Stomach (tissue), 19 donors: ENCODE measurements at places on chromosomes 3 and 15. TPM values are rescaled to one million over a fixed set of nuclear protein-coding genes. Genes with fewer than 3 reads are reported as not detected.
A peak's percentile ranks its signal among the peaks of the same experiment; 100 is the strongest.

FAM107A gene
- total RNA-seq: 17.4 TPM

PPP1R14D gene
- 20.0 TPM for total RNA-seq

MGLL gene
- 88.9 TPM for total RNA-seq

BOC gene
- total RNA-seq: 32.2 TPM

SKOR1 gene
- 0.92 TPM for total RNA-seq

PRR20G gene
- total RNA-seq: not detected

TMCC1 gene
- total RNA-seq: 8.8 TPM

DNAH12 gene
- 0.73 TPM for total RNA-seq

SLC28A2 gene
- not detected for total RNA-seq

GRCh38 chr3:105367063-105367405 lies 325 bp downstream of the ALCAM start:
- DNase-seq: peak; percentile 71

DNA sequence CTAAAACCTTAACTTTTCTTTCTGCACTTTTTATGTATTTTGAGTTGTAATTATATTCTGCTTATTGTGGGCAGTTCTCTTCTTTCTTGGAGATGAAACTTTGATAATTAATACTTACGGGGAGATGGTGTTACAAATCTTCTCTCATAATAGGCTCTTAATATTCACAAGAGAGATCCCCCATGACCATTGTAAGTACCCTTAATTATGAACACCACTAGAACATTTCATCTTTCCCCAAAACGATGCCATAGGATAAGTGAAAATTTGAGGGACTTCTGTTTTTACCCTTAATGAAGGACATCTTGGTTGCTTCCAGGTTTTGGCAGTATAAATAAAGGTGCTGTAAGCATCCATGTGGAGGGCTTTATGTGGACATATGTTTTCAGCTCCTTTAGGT lies 60.7 kb downstream of the PIAS1 start:
- DNase-seq: no peak

GRCh38 chr15:23516866-23517265 lies 48.6 kb upstream of the MKRN3 start:
- DNase-seq: no peak

GRCh38 chr3:149340310-149340933 lies 7.0 kb upstream of the TM4SF18 start:
- DNase-seq: no peak

DNA sequence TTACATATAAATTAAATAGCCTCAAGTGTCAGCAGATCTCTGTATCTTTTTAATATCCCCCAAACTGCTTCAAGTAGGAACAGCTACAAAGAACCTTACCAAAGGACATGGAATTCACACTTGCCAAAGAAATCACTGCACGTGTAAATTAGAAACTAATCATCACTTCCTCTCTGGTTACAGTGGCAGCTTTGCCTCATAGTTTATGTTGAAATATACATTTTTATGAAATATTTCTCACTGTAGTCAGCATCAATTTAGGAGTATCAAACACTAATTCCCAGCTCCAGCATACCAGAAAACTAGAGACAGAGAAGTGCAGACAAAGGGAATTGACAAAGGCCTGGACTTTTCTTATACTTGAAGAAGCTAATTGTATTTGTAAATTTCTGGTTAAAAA lies 260.9 kb downstream of the TIGIT start:
- no peak for DNase-seq

DNA sequence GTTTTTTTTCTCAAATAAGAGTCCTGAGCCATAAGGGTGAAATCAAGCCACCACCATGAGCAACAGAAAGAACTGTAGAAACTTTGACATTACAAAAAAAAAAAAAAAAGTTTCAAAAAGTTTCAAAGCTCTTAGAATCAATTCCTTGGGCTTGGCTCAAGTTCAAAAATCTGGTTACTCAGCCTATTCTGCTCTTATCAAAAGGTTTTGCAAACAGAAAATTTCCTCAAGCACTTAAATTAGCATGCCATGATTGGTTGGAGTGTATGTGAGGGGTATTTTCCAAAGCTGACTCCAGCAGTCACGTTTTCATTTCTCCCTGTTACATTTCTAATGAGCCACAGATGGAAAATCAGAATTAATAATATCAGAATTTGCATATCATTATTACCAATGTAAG lies 12.1 kb upstream of the PEX5L start:
- DNase-seq: peak; percentile 78

GRCh38 chr3:136733317-136733833 lies 18.8 kb downstream of the STAG1 start:
- no peak for DNase-seq

GRCh38 chr3:132448216-132448961 lies 31.1 kb downstream of the DNAJC13 start:
- peak; percentile 60 for DNase-seq

- DNase-seq: peak; percentile 91
Measured at GRCh38 chr3:45938864-45939263, 4.4 kb upstream of the CXCR6 start.

DNA sequence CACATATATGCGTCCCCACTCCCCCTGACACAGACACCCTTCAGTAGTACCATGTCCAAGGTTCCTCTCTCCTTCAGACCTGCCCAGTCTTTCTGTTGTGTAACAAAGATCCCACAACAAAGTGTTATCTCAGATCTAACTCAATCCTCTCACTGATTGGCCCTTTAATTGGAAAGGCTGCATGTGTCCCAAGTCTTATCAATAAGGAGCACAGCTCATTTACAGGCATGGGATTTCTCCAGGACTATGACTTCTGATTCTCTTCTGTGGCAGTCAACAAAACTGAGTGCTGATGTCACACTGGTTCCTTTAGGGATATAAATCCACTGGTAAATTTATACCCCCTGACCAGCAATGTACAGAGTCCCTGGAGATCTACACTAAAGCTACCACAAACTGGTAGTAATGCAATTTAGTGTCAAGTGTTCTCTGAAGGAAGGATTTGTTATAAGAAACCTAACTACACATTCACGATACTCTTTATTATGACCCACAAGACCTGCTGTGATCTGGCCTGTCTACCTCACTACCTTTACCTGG lies 28.1 kb downstream of the CLK3 start:
- DNase-seq: no peak

- no peak for DNase-seq
Measured at GRCh38 chr3:50286322-50287227, 5.7 kb downstream of the IFRD2 start.

DNA sequence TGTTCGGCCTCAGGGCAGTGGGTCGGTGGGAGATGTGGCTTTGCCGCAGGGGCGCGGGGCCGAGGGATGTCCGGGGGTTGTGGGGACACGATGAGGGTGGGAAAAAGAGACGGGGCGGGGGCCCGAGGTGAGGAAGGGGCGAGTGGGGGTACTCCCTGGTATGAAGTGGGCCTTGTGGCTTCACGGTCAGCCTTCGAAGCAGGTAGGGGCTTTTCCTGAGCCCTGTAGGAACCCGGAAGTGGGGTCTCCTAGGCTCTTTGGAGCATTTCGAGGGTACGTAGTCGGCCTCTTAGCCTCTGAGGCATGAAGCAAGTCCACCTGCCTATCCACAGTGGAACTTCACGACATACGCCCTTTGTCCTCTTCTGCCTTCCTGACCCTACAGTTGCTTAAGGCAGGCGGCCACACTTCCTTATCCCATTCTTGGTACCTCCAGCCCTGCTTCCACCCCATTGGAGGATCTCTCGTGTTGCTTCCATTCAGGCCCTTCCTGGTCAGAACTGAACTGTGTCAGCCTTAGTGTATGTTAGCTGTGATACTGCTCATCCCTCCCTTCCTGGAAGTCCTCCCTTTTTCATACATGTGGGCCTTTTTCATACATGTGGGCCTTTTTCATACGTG lies 389 bp downstream of the ARPC4 start:
- DNase-seq: no peak

GRCh38 chr3:183307749-183308148 lies 54.7 kb downstream of the B3GNT5 start:
- DNase-seq: no peak

DNA sequence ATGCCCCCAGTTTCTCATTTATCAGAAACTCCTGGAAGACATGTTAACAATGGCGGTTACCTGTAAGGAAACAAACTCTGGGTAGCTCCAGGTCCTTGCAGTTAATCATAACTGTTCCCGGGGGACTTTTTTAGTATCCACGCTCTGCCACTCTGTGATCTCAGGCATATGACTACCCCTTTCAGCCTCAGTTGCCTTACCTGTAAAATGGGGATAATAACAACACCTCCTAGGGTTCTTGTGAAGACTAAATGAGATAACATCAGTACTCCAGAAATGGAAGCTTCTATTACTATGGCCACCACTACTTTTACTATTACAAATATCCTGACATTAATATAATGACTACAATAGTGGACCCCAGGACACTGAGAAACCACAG lies 7.1 kb upstream of the FLNB start:
- no peak for DNase-seq

DNA sequence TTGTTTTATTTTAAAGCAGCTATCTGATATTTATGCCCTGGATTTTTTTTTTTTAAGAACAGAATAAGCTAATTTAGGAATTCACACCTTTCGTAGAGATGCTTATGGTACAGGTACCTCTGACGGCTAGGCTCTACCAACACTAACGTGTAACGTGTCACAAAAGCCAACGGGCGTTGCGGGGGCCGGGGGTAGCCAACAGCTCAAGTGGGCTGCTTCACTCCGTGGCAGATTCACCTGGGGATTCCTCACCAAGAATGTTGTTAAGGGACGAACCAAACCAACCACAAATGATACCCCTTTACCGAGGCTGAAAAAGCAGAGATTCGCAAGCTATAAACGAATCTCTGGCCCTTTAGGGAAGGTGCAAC lies 1.0 kb downstream of the TMCC1 start:
- DNase-seq: no peak

- DNase-seq: peak; percentile 84
Measured at GRCh38 chr15:75347222-75348033, 589 bp downstream of the NEIL1 start.
